Stimulated activated CD4-positive, alpha-beta T cell treated with anti-CD3 and anti-CD28 coated beads, TNF-alpha, amount 100 ng/mL, for 4 hours (primary cell): ENCODE measurements at places on chromosomes 3 and 15.

GRCh38 chr3:51711352-51712037 is 4.6 kb downstream of the GRM2 start:
- no peak for DNase-seq

DNA sequence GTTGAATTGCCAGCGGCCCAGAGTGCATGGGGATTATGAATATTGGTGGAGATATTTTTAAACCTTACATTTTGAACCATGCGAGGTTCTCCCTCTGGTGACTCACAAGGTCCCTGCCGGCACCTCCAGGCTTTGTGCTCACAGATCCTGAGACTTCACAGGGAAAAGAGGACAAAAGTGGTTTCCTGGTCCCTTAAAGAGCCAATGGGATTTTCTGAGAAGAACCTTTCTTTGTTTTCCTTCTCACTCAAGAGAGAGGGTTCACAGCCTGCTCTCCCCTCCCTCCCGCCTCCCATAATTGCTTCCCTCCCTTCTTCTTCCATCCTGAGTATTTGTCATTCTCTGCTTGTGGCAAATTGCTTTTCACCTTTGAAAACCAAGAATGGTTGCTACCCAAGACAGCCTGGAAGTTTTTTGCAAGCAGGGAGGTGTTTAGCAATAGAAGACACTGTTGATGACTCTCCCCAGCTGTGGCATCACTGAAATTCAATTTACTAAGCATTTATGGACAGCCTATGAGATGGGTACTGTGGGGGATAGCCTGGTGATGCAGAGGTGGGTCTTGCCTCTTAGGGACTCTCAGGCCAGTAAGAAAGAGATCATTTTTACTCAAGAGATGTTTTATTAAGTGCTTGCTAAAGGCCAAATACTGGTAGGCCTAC is 76.6 kb downstream of the CPN2 start:
- DNase-seq = no peak

DNA sequence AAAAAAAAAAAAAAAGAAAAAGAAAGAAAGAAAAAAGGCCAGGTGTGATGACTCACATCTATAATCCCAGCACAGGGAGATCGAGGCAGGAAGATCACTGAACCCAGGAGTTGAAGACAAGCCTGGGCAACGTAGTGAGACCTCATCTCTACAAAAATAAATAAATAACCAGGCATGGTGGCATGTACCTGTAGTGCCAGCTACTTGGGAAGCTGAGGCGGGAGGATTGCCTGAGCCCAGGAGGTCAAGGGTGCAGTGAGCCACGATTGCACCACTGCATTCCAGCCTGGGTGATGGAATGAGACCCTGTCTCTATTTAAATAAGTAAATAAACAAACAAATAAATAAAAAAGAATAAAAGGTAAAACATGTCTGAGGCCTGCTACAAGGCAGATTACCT is 39.3 kb upstream of the LACTB start:
- DNase-seq = no peak

- no peak for DNase-seq
Observed at GRCh38 chr3:161336661-161337060, 34.7 kb downstream of the SPTSSB start.

DNA sequence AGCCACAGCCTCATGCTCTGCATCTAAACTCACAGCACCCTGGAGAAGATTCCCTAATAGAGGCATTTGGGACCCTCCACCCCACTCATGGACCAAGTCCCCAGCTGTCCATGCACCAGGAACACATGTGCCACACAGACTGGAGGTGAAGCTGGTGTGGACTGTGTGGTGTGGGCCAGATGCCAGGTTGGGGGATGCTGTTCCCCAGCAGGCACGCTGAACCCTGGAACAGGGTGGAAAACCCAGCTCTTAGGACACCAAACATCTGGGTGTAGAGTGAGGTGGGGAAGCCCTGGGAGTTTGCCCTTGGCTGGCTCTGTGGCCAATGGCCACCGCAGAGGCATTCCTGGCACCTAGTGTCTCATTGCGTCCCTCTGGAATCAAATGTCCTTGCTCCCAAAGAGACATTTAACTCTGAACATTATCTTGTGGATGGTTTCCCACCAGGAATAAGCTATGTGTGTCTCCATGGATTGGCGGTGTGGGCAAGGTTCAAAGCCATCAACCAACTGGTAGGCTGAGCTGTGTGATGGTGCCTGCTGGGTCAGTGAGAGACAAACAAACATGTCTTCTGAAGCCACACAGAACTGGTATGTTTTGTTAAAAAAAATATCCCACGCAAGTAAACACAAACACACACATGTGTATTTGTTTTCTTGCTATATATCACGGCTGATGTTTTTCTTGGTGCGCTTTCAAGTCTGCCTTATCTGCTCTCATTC is 65.0 kb downstream of the EXOG start:
- DNase-seq = no peak

DNA sequence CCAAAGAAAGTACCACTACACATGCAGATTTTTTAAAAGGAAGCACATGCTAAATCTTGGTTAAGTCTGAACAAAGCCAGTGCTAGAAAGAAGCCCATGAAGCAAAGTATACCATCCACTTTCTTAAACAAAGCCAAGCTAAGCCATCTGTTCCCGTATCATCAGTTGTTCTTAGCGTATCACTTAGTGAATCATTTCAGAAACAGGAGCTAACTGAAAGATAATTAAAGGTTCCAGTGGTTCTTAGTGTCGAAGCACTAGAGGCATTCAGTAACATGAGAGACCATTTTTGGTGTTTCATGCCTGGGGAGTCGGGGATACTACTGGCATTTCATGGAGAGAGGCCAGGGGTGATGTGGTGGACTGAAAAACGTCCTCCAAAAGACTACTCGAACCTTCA is 12.8 kb downstream of the UBXN7 start:
- DNase-seq = no peak

GRCh38 chr15:36468746-36469145 is 110.7 kb upstream of the CDIN1 start:
- DNase-seq = no peak

DNA sequence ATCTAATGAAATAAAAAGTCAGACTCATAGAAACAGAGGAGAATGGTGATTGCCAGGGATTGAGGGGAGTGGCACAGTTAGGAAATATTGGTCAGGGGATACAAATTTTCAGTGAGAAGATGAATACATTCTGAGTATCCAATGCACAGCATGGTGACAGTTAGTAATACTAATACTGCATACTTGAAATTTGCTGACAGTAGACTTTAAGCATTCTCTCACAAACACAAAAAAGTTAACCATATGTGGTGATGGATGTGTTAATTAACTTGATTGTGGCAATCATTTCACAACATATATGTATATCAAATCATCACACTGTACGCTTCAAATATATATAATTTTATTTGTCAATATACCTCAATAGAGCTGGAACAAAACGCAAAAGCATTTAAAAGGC is 9.2 kb upstream of the COL6A6 start:
- no peak for DNase-seq

DNA sequence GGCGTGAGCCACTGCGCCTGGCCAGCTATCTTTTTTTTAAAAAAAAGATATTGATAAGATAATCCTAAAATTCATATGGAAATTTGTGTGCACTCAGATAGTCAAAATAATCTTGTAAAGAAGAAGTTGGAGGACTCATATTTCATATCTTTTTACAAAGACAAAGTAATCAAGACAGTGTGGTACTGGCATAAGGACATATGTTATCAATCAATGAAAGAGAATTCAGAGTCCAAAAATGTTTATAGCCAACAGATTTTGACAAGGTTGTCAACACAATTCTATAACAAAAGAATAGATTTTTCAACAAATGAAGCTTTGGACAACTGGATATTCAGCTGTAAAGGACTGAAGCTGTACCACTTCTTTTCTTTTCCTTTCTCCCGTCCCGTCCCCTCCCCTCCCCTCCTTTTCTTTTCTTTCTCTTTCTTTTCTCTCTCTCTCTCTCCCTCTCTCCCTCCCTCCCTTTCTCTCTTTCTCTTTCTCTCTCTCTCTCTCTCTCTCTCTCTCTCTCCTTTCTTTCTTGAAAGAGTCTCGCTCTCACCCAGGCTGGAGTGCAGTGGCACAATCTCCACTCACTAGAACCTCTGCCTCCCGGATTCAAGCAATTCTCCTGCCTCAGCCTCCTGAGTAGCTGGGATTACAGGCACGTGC is 126.8 kb downstream of the GSK3B start:
- no peak for DNase-seq
